Activated naive CD8-positive, alpha-beta T cell treated with anti-CD3 and anti-CD28 coated beads, Interleukin-2, amount 10 ng/mL, durations not matched to agents 7 days and 5 days (primary cell): ENCODE measurements at places on chromosomes 5 and 9. TPM values are rescaled to one million over a fixed set of nuclear protein-coding genes. Genes with fewer than 3 reads are reported as not detected.

DNA sequence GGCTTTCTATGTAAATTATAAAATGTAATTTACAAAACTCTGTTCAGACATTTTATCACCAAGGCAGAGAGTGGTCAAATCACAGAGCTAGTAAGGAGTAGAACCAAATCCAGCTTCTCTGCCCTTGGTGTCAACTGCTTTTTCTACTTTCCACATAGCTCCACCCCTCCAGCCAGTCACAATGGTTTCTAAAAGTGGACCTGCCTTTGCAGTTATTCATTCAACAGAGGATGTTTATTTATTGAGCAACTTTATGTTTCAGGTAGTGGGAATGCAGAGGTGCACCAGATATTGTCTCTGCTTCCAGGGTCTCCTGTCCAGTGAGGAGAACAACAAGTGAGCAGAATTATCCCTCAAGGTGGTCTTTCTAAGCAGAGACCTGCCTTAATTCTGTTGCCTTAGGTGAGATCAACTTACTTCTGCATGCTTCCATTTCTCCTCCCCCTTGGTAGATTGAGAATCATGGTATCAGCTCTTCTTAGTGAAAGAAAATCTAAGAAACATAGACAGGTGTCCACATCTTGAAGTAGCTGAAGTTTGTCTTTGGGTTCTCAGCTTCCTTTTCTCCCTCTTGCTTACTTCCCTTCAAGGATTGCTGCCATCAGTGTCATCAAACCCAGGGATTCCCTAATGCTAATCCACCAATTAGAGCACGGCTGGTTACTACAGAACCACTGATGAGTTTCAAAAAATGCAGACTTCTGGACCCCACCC, 17.2 kb upstream of the PDCD1LG2 start:
- H3K4me3 ChIP-seq, result no peak overlapping the region
- no peaks in the 10 kb centered on the region for H3K27me3 ChIP-seq
- DNase-seq, result no peak
- H3K27ac ChIP-seq, result no peak overlapping the region
- H3K4me1 ChIP-seq, result peaks cover 9% of the 10 kb centered on the region

- H3K4me1 ChIP-seq, result no peaks in the 10 kb centered on the region
- no peak overlapping the region for H3K4me3 ChIP-seq
- H3K36me3 ChIP-seq, result no peaks in the 10 kb centered on the region
- no peaks in the 10 kb centered on the region for H3K27me3 ChIP-seq
Measured at GRCh38 chr5:163612358-163613149, 107.1 kb downstream of the MAT2B start.

DNA sequence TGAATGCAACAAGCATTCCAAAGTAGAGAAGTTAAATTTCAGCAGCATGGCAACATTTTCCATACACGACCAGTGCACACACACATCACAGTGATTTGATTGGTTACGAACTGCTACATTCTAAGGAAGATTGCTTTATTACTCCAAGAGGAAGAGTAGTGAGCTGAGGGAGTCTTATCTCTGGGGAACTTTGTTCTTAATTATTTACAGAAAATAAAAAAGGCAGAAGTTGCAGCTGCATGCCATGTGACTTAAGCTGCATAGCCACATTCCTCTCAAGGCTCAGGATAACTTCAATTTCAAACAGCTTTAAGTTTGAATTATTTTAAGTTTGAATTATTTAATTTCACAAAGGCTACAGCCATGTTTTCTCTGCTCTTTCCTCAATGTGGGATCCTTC, 71.6 kb upstream of the HSPB3 start:
- H3K4me1 ChIP-seq, result no peaks in the 10 kb centered on the region
- H3K36me3 ChIP-seq, result no peaks in the 10 kb centered on the region
- H3K4me3 ChIP-seq, result no peak overlapping the region
- H3K27ac ChIP-seq, result no peak overlapping the region
- no peak for DNase-seq

The SH3RF2 gene
- not detected for total RNA-seq

- H3K4me3 ChIP-seq, result no peak overlapping the region
- H3K27ac ChIP-seq, result no peak overlapping the region
- DNase-seq, result no peak
- H3K36me3 ChIP-seq, result no peaks in the 10 kb centered on the region
- H3K4me1 ChIP-seq, result no peaks in the 10 kb centered on the region
- H3K27me3 ChIP-seq, result peaks cover 3% of the 10 kb centered on the region
Measured at GRCh38 chr5:38299585-38299984, 41.2 kb downstream of the EGFLAM start.

GRCh38 chr9:16652582-16652981, 217.9 kb downstream of the BNC2 start:
- no peaks in the 10 kb centered on the region for H3K27me3 ChIP-seq
- no peak overlapping the region for H3K27ac ChIP-seq
- no peak for DNase-seq
- H3K4me3 ChIP-seq, result no peak overlapping the region

The C5orf63 gene
- 11.6 TPM for total RNA-seq

- no peak overlapping the region for H3K27ac ChIP-seq
- H3K4me3 ChIP-seq, result no peak overlapping the region
- H3K4me1 ChIP-seq, result peaks cover 4% of the 10 kb centered on the region
- H3K36me3 ChIP-seq, result no peaks in the 10 kb centered on the region
- H3K27me3 ChIP-seq, result no peaks in the 10 kb centered on the region
Measured at GRCh38 chr9:74282526-74283253, 214.4 kb upstream of the RORB start.

GRCh38 chr5:90134892-90135291, 274.7 kb downstream of the CETN3 start:
- H3K4me3 ChIP-seq, result no peak overlapping the region
- no peak for DNase-seq
- no peaks in the 10 kb centered on the region for H3K27me3 ChIP-seq
- no peaks in the 10 kb centered on the region for H3K36me3 ChIP-seq

The ARHGEF39 gene
- total RNA-seq, result 13.4 TPM

DNA sequence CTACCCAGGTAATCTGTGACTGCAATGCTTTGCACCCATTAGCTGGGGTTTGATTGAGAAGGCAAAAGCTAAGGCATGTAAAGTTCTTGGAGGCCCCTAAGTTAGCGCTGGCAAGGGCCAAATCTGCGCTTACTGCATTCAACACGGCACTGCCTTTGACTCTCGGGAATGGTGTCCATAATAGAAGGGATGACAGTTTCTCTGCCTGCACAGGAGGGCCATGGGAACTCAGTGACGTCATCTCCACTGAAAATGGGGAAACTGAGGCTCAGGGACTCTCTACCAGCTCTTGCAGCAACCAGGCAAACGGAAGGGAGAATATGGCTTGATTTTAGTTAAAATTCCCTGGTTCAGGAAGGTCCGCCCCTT, 487 bp downstream of the SPATA24 start:
- peak overlapping the region; percentile 96 for H3K4me3 ChIP-seq
- peaks cover 4% of the 10 kb centered on the region for H3K36me3 ChIP-seq
- no peaks in the 10 kb centered on the region for H3K27me3 ChIP-seq
- H3K4me1 ChIP-seq, result peaks cover 35% of the 10 kb centered on the region
- peak overlapping the region; percentile 100 for H3K27ac ChIP-seq
- DNase-seq, result no peak

The SYK gene
- total RNA-seq, result 0.69 TPM

GRCh38 chr5:163506726-163507125, 1.3 kb downstream of the MAT2B start:
- DNase-seq, result no peak
- peak overlapping the region; percentile 95 for H3K4me3 ChIP-seq
- H3K27me3 ChIP-seq, result no peaks in the 10 kb centered on the region
- H3K27ac ChIP-seq, result peak overlapping the region; percentile 97
- H3K4me1 ChIP-seq, result peaks cover 32% of the 10 kb centered on the region
- H3K36me3 ChIP-seq, result peaks cover 8% of the 10 kb centered on the region

DNA sequence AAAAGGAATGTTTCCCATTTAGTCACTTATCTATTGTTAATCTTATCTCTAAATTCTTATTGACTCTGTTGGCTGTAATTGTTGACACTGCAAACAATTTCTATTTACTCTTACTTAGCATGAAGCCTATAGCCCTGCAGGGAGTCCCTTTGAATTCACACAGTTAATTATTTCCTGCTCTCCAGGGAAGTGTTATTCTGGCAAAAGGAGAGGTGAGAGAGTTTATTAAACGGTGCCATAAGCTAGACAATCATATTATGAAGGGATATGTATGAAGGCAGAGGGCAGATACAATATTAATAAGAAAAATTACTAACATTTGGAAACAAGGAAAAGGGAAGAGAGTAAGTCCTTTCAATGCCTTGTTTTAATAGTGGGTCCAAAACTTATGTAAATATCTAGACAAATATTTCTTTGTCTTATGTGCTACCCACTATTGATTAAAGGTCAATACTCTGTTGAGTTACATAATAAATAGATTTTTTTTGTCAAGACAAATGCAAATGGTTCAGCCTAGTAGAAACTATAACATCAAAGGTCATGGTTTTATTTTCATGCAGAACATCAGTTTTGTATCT, 107.1 kb downstream of the CDH18 start:
- no peaks in the 10 kb centered on the region for H3K36me3 ChIP-seq
- H3K27ac ChIP-seq, result no peak overlapping the region
- no peak overlapping the region for H3K4me3 ChIP-seq
- no peak for DNase-seq
- H3K4me1 ChIP-seq, result no peaks in the 10 kb centered on the region
- no peaks in the 10 kb centered on the region for H3K27me3 ChIP-seq

GRCh38 chr5:142412581-142412980, 87.8 kb upstream of the SPRY4 start:
- H3K36me3 ChIP-seq, result no peaks in the 10 kb centered on the region
- no peak overlapping the region for H3K4me3 ChIP-seq
- no peak for DNase-seq
- H3K27ac ChIP-seq, result no peak overlapping the region
- no peaks in the 10 kb centered on the region for H3K4me1 ChIP-seq

The RORB gene
- total RNA-seq, result 0.03 TPM

DNA sequence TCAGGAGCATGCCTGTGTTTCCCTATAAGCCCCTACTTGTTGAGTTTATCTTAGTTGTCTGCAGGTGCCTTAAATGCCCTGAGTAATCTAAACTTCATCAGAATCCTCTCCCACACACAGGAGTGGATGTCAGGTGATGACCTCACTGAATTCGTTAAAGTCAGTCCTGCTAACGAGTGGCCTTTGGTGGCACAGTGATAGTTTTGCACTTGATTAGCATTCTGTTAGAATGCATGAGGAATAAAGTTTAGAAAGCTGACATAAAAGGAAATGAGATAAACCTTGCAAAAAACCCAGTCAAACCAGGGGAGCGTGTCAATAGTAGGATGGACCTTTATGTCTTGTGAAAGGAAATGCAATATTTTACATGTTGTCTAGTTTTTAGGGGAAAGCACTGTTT, 4.5 kb downstream of the TRIM32 start:
- H3K27ac ChIP-seq, result no peak overlapping the region
- H3K4me1 ChIP-seq, result peaks cover 41% of the 10 kb centered on the region
- no peaks in the 10 kb centered on the region for H3K27me3 ChIP-seq
- H3K4me3 ChIP-seq, result no peak overlapping the region
- peaks cover 36% of the 10 kb centered on the region for H3K36me3 ChIP-seq

- H3K4me1 ChIP-seq, result peaks cover 11% of the 10 kb centered on the region
- no peak overlapping the region for H3K27ac ChIP-seq
Measured at GRCh38 chr5:54739371-54739770, 221.8 kb downstream of the SNX18 start.

GRCh38 chr5:16616536-16617273, at the start of gene RETREG1:
Gene RETREG1 (minus strand): TSS chr5:16616997. CDS start chr5:16616971, 26 bp downstream.
- DNase-seq, result peak; percentile 94
- H3K4me1 ChIP-seq, result peaks cover 39% of the 10 kb centered on the region
- H3K27me3 ChIP-seq, result no peaks in the 10 kb centered on the region
- H3K36me3 ChIP-seq, result peaks cover 30% of the 10 kb centered on the region
- peak within 1 kb of the TSS; percentile 96 for H3K27ac ChIP-seq

The NR4A3 gene
- total RNA-seq, result 1.2 TPM
